Fibroblast of the aortic adventitia (primary cell): ENCODE measurements at places on chromosomes 2 and 18. TPM values are rescaled to one million over a fixed set of nuclear protein-coding genes. Genes with fewer than 3 reads are reported as not detected.

Gene ARHGEF4
- 5.2 and 9.8 TPM in 2 replicates for total RNA-seq

Gene QPCT
- 1.7 and 8.3 TPM in 2 replicates for total RNA-seq

Gene OSBPL1A
- total RNA-seq: 80.4 and 93.9 TPM in 2 replicates

Gene GTF2A1L
- 5.0 TPM in 1 of 2 replicates, not detected in the other for total RNA-seq

Gene INSIG2
- 5.3 and 9.5 TPM in 2 replicates for total RNA-seq

Gene RNF125
- total RNA-seq: 0.65 and 1.6 TPM in 2 replicates

Gene NT5C1B
- total RNA-seq: not detected in 2 replicates

Gene DCDC2C
- total RNA-seq: not detected in 2 replicates

Gene IL1RN
- total RNA-seq: 1.1 TPM in 1 of 2 replicates, not detected in the other

Gene SCN7A
- under 0.01 and 4.7 TPM in 2 replicates for total RNA-seq

Gene REG3A
- total RNA-seq: not detected in 2 replicates

GRCh38 chr18:52937840-52938239, 597.8 kb downstream of the DCC start:
- no peak for DNase-seq

DNA sequence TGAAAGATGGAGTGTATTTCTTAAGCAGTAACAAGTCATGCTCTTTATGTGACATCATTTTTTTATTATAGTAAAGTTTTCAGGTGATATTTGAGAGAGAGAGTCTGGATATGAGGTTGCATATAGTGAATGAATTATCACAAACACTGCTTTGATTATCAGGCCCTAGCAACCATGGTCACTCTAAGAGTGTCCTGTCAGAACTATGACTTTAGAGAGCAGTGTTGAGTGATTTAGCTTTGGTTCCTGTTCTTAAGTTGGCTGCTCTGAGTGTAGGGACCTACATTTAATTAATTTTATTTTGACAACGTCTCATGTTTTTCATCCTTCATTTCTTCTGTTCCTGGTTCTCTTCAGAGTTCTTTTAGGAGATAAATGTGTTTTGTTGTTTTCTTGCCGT, 275.5 kb downstream of the KCNJ3 start:
- DNase-seq: no peak

- DNase-seq: peak; percentile 37
Measured at GRCh38 chr2:50749216-50749615, 282.7 kb downstream of the NRXN1 start.

DNA sequence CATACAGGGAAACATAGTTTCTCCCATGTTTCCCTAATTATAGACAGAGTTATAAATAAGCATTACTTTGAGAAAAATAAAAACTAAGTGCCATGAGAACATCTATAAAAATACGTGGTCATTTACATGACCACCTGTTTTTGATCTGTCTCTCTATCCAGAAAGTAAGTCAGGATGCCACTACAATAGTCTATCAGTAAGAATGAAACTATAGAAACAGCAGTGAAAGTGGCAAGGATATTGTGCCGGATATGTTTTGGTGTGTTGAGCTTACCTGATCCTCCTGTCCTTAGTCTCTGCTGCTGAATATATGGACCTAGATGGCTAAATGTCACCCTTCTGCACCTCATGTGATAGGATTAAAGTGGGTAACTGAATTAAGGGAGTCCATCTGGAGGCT, 512.4 kb downstream of the LRP1B start:
- DNase-seq: no peak

DNA sequence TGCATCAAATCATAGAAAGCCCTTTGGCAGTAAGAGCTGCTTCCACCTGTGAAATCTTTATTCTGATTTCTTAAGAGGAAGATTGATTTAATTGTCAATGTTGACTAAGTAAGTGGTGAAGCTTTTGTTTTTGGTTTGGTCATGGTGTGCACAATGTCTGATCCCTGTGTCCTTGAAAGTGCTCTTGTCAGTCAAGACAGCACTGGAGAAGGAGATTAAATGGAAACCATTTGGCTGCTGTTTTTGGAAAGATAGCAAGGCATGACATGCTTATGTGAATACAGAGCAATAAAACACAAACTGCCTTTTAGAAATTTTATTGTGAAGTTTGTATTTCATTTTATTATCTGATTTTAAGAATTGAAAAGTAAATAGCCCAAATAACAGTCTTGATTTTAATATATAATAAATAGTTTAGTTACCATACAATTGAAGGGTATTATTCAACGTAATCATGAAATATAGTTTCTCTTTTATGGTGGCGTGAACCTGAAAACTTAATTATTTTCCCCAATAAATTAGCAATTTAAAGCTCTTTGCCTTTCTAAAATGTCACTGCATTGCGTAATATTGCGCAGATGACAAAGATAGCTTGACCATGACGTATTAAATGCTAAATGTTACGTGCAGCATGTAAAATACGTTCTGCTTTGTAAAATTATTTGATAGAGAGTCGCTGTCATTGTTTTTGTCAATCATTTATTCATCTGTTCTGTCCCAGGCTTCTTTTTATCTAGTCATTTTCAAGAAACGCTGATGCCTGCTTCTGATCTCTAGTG, 69.0 kb downstream of the GULP1 start:
- DNase-seq: no peak

DNA sequence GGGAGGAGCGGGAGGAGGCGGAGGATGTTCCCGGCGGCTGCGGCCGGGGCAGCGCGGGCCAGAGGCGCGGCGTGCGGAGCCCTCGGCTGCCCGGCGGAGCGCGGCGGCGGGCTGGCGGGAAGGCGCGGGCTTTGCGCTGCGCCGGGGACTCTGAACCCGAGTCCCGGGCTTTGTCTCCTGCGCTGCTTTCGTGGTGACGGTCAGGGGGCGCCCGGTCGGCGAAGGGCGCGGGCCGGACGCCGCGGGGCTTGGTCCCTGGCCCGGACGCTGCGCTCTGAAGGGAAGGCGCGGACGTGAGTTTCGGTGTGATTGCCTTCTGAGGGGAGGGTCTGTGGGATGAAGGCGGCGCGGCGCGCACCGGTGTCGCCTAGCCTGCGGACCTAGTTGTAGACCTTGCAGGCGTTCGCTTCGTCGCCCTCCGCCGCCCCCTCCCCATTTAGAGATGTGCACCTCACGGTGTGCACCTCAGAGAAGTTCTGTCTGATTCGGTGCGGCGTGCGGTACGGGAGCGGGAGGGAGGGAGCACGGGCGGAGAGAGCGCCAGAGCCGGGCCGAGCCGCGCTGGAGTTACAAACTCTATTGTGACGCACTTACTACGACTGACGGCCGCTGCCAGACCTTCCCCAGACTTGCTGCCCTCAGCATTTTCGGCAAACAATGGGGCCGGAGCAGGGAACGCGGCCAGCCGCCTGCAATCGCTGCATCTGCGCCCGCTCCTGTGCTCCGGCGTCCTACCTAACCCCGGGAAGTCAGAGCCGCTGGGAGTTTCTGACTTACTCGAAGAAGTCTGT, 2.1 kb downstream of the BCL2L11 start:
- DNase-seq: peak; percentile 88

- DNase-seq: peak; percentile 35
Measured at GRCh38 chr2:20225294-20226151, 593 bp upstream of the SDC1 start.

- no peak for DNase-seq
Measured at GRCh38 chr2:231332388-231332787, 63.1 kb upstream of the B3GNT7 start.

DNA sequence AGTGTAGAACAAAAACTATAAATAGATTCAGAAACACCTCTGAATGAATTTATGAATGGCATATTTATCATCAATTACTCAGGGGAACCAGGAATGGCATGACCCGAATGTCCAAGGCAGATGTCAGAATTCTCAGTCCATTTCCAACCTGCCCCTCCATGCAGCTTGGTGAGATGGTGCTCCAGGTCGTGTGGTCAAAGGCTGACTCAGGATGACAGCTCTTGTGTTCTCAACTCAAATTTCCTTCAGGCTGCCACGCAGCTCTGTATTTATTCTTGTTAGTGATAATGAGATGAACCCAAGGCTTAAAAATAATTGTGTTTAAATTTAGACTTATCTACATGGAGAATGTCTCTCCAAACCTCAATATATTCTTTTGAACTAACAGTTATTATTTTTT, 146.9 kb downstream of the METTL4 start:
- DNase-seq: no peak

DNA sequence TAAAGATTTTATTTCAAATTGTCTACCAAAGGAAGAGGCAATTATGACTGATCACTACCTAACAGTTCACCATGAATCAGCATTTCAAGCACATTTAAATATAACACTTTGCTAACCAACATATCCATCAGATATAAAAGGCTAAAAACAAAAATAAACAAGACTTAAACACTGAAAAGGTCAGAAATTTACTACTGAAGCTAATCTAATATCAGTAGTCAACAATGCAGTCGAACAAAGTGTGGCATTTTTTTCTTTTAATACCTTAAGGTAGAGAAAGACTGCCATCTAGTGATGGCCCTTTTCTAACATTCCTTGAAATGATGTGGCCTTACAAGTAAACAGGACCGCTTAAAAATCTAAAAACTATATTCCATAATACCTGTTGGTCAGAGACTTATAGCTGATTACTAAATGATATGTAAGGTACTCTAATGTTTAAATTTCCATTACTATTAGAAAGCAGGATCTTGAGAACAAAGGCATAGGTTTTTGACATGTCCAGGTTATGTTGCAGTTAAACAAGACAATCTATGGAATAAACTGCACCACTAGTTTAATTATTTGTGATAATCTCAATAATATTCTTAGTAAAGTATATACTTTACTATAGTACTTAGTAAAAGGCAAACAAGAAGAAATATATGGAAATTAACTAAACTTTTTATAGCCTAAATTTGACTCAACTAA, 80.0 kb downstream of the EXOC6B start:
- peak; percentile 89 for DNase-seq

DNA sequence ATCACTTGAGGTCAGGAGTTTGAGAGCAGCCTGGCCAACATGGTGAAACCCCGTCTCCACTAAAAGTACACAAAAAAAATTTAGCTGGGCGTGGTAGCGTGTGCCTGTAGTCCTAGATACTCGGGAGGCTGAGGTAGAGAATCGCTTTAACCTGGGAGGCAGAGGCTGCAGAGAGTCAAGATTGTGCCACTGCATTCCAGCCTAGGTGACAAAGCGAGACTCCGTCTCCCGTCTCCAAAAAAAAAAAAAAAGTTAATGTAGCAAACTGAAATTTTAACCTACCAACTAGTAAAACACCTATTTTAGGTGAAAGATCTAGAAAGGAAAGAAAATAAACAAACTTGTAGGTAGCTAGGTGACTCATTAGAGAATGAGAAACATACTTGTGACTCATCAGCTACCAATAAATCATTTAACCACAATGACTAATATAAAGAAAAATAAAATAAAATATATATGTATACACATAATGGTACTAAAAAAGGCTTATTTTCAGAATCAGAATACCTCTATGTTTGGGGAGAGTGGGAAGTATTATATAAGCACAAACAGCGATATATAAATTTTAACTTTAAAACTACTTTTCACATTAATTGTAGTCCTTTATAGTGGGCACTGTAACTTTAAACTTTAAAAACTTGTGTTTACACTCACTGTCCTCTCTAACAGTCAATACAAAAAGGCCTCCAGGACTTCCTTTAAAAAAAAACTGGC, 36.6 kb downstream of the DARS1 start:
- DNase-seq: peak; percentile 58

DNA sequence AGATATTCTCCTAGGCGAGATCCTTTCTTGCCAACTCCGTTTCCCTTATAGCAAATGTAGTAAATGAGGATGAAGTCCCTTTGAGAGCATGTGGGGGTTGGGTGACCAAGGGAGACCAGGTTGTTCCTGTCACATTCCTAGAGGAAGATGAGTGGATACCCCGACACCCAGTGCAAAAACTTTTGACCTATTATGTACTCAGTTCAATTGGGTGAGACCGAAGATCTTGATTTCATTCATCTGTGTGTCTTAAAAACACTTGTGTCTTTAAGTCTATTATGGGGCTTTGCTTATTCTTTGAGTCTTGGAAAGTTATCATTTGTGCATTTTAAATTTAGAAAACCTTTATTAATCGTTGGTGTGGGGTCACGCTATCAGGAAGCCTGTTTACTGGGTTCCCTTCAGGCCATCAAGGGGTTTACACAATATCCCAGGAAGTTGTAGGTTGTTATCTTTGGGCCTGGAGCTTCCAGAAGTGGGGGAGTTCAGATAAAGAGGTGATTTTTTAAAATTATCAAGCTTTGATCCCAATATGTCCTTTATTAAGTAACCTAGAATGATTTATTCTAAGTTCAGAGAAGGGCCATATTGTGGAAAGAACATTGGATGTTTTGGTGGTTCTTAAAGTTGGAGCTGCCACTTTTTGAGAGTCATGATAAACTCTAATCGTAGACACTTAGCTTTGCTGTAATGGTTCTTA, 2.8 kb downstream of the RHOB start:
- peak; percentile 60 for DNase-seq

- DNase-seq: peak; percentile 47
Measured at GRCh38 chr2:201882353-201883090, 76.2 kb downstream of the CDK15 start.

- no peak for DNase-seq
Measured at GRCh38 chr18:23565916-23566547, 20.3 kb downstream of the NPC1 start.

DNA sequence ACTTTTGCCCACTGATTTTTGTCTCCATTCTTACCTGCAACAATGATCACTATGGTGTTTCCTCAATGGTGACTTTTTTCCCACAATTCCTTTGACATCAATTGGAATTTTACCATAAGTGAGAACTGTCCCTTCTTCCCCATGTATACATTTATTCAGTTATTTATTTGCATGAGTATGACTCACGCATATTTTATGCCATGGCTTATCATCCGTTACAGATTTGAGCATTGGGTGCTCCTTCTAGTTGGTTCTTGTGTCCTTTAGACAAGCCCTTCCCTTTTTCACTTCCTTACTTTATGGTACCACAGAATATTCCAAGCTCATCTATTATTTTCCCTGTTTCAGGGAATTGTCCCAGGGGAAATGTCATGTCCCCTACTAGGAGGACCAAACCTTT, 7.6 kb downstream of the COX5B start:
- DNase-seq: no peak

DNA sequence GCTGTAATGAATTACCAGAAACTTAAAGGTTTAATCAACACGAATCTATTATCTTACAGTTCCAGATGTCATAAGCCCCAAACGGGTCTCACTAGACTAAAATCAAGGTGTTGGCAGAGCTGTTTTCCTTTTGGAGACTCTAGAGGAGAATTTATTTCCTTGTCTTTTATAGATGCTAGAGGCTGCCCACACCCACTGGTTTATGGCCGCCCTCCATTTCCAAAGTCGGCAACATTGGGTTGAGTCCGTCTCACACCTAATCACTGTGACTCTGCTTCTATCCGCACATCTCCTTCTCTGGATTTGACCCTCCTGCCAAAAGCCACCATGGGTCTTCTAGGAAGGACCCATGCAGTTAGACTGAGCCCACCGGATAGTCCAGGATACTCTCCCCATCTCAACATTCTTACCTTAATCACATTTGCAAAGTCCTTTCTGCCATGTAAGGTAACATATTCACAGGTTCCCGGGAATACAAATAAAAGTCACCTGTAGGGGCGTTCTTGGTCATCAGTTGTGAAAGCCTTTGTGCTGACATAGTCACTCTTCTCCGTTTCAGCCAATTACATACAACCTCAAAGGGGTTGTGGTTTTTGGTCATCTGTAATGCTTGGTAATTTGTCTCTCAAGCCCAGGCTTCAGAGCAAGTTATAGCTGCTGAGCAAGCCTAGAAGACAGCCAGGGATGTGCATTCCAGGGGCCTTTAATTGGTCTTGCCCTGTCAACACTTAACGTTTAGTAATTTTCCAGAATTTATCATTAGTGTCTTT, 179.4 kb downstream of the ANTXR1 start:
- DNase-seq: no peak

- DNase-seq: no peak
Measured at GRCh38 chr2:189542145-189542882, 38.3 kb downstream of the SLC40A1 start.

- DNase-seq: no peak
Measured at GRCh38 chr18:66513996-66514395, 89.9 kb downstream of the CDH19 start.

GRCh38 chr2:239599299-239599698, 198.5 kb upstream of the HDAC4 start:
- DNase-seq: no peak
